Fibroblast of the conjunctiva (primary cell): ENCODE measurements at places on chromosomes 5 and 9.

GRCh38 chr5:137561608-137562007 is 62.5 kb upstream of the SPOCK1 start:
- DNase-seq, result no peak

DNA sequence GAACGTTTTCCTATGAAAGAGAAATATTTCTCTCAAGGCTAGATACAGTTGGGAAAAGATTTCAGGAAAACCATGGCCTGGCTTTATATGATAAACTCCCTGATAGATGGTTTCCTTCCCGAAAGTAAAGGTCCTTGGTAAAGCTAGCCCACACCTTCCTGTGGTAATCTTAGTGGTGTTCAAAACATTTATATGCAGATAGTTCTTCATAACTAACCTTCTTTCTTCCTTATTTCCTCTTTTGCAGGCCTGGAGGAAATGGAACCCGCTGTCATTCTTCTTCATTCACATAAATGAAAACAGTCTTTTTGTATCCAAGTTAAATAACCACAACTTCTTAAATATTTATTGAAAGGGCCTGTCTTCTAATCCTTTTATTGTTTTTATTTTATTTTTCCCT is 474.0 kb upstream of the ACTBL2 start:
- no peak for DNase-seq

DNA sequence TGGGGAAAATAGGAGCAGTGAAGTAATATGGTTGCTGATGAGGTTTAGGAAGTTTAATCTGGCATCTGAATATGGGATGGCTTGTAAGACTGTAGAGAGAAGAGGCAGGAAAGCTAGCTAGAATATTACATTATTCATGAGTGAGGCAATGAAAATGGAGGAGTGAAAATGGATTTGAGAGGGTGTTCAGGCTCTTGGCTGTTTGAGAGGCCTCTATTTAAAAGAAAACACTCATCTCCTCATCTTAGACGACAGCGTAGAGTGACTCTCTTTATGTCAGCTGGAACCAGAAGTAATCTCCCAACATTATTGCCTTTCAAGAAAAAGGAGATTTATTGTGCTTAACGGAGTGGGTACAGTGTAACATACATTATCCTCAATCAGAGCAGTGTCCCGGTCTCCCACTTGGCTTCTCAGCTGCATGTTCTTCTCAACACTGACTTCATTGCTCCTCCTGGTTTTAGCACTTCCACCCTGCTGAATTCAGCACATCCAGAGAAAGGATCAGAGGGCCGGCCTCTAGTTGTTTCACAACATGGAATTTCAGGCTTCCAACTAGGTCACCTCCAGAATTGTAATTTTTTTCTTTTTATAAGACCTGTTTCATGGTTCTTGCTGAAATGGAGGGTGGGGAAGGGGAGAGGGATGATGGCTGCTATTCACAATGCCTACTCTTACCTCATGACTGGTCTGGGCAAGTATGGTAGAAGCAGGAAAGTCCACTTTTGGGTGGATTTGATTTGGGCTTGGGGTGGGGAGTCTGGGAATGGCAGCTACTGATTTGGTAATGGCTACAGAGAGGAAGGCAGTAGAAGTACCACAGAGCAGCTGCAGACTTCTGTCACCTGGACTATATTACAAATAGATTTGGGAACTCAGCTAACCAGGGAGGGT is 52.9 kb upstream of the KIAA1958 start:
- no peak for DNase-seq

DNA sequence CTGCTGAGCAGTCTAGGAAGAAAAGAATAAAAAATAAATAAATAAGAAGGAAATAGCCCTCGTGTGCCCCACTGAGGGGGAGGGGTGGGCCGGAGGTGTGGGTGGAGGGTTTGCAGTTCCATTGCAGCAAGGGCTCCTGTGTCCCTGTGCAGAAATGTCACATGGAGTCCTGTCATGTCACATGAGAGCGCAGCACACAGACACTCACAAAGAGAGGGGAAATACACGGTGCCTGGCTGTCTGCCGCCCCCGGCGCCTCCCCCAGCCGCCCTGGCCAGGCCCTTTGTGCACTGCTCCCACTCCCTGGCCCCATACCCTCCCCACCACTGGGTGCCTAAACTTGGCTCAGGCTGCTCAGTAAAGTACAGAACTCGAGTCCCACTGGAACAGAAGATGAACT is 55.6 kb upstream of the SPTLC1 start:
- DNase-seq, result no peak

- no peak for DNase-seq
Measured at GRCh38 chr9:35294066-35294465, 132.3 kb downstream of the UNC13B start.

DNA sequence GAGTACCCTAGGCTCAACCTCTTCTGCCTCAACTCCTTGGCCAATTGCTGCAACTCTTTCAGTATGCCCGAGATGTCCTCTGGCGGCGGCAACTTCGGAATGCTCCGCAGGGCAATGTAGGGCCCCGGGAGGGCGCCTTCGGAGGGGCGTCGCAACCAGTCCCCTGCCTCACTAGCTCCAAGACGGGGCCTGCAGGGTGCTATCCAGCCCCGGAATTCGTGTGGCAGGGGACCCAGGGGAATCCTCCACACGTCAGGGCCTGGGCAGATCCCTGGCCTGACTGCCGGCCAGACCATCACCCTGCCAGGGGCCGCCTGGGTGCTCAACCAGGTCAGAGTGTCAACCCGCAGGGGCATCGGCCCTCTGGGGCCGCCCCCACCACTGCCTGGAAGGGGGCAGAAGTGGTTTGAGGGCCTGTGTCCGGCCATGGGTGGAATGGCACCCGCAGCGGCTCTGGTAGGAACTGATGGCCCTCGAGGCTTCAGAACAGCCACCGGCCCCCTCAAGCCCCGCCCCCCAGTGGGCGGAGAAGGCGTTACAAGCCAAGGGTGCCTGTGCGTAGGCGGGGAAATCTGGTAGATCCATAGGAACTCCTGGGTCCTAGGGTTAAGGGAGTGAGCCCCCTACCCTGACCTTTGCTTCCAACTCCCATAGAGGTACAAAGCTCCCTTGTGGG is at the start of gene POU5F2:
POU5F2 (minus strand) TSS at position 465 of the 676 bp plus-strand sequence; CDS start at position 428, 37 bp downstream.
- DNase-seq, result no peak

GRCh38 chr5:40630126-40630525 is 49.6 kb upstream of the PTGER4 start:
- no peak for DNase-seq

DNA sequence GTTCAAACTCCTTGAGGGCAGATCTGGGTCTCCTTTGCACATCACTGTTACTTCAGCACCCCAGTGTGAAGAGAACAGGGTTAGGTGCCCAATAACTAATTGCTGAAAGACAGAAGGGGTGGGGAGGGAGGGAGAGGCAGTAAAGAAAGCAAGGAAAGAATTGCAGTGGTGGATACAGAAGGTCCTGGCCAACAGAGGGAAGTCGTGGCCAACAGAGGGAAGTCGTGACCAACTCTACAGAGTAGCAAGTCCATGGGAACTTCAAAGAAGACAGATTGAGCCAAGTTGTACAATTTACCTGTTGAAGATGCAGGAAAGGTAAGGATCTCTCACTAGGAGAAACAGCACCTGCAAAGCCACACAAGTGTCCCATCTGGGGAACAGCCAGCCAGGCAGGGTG is 27.0 kb downstream of the CCNJL start:
- DNase-seq, result no peak
